ENCODE measurements at places on chromosomes 13 and 19.

DNA sequence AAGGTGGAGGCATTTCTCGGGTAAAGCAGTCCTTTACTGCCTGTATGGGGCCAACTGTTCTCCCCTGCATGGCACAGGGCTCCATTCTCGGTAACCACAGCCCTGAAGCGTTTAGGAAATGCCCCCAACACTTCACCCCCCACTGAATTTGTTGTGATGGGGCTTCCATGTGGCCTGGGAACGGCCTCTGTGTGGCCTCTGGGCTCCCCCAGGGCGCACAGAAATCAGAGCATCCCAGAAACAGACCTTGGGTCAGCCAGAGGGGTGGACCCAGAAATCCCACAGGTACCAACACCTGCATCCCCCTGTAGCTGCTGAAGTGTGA lies 153.7 kb upstream of the VSTM2B start:
- no peak for DNase-seq

DNA sequence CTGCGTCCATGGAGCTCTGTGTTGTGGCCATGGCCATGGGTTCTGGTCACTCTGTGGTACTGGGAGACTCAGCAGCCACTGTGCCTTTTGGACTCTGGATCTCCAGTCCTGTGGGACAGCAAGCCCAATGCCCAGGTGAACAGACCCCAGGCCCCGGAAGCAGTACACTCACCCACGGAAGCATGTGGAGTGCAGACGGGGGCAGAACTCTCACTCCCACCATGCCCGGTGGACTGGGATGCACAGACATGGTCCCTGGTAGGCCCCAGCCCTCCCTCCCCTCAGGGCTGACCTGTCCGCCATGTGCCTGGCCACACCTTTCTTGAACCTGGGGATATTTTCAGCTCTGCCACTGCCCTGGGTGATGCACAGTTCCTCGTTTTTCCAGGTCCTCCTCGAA lies 163.3 kb downstream of the URI1 start:
- DNase-seq: no peak

DNA sequence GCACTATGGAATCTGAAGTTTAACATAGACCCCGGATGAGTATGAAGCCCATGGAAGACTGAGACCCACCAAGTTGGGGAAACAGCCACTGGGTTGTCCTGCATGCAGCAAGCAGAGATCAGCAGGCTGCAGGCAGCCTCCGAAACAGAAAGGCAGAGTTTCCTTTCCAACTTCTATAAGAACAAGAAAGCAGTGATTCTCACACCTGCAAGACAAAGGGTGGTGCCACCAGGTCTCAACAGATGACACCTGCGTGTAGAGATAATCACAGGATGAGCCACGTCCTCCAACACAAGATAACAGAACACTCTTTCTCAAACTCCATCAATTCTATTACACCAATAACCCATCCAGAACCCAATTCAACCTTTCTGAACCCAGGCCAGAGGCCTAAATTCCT lies 457.9 kb downstream of the FOXO1 start:
- no peak for DNase-seq

GRCh38 chr13:33224686-33225085 lies 60.9 kb downstream of the STARD13 start:
- no peak for DNase-seq

GRCh38 chr19:47456721-47457474 lies 14.8 kb downstream of the SLC8A2 start:
- DNase-seq: no peak

DNA sequence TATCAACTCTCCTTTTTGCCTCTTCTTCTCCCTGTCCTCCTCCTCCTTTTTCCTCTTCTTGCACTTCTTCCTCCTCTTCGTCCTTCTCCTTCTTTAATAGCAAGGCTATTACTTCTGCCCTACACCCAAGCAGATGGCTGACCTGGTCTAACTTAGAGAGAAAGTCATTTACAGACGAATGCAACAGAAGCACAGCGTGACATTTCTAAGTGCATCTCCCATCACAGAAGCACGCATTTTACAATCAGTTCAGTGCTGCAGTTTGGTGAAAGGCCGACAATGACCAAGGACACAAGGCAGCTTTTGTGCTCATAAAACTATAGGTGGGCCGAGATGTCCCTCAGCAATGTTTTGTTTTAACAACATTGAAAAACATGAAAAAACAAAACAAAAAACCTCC lies 231.5 kb downstream of the FGF14 start:
- DNase-seq: no peak

DNA sequence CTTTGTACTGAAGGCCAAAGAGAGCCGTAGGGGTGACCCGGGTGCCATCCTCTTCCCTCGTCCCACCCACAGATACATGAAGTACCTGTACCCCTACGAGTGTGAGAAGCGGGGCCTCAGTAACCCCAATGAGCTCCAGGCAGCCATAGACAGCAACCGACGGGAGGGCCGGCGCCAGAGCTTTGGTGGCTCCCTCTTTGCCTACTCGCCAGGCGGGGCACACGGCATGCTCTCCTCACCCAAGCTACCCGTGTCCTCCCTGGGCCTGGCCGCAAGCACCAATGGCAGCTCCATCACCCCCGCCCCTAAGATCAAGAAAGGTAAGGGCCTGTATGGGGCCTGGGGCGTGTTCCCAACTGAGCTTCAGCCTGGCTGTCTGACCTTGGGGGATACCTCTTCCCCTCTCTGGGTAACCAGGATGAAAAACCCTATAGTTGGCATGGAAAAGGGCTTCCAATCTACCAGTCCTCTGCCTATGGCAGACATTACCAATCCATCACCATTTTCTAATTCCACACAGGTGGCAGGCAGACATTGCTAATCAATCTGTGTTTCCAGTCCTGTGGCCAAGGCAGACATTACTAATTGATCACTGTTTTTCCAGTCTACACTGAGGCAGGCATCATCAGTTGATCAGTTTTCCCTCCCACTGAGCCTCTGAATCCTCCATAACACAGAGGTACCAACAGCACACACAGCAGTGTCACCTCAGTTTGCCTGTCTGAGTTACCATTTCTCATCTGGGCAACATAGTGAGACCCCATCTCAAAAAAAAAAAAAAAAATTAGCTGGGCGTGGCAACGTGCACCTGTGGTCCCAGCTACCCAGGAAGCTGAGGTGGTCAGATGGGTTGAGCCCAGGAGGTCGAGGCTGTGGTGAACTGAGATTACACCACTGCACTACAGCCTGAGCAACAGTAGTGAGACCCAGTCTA lies 19.1 kb upstream of the WDR18 start:
- DNase-seq: no peak

GRCh38 chr13:20550799-20551198 lies 16.2 kb upstream of the IFT88 start:
- DNase-seq: no peak

- no peak for DNase-seq
Measured at GRCh38 chr19:33654840-33655508, 33.2 kb downstream of the CHST8 start.

- DNase-seq: no peak
Measured at GRCh38 chr19:46537136-46538097, 41.8 kb upstream of the PNMA8B start.

DNA sequence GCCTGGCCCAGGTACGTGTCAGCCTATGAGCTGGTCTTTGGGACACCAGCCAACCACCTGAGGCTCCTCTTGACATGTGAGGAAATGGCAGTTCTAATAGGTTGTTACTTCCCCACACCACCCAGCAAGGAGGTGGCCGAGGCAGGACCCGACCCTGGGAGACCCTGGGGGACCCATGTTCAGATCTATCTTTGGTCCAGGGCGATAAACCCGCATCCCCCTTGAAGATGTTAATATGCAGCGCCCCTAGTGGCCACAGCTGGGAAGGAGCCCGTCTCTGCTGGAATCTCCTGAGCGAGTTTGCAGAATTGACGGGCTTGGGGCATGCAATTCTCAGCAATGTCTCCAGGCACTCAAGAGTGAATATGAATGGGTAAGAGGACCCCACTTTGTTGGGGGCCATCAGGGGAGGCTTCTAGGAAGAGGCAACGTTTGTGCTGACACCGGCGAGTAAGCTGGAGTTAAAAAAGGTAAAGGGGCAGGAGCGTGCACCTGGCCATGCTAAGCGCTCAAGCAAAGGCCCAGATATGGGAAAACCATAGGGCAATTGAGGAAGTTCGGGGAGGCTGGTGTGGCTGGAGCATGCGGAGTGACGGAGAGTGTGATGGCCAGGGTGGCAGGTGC lies 1.5 kb upstream of the MYO1F start:
- DNase-seq: no peak

DNA sequence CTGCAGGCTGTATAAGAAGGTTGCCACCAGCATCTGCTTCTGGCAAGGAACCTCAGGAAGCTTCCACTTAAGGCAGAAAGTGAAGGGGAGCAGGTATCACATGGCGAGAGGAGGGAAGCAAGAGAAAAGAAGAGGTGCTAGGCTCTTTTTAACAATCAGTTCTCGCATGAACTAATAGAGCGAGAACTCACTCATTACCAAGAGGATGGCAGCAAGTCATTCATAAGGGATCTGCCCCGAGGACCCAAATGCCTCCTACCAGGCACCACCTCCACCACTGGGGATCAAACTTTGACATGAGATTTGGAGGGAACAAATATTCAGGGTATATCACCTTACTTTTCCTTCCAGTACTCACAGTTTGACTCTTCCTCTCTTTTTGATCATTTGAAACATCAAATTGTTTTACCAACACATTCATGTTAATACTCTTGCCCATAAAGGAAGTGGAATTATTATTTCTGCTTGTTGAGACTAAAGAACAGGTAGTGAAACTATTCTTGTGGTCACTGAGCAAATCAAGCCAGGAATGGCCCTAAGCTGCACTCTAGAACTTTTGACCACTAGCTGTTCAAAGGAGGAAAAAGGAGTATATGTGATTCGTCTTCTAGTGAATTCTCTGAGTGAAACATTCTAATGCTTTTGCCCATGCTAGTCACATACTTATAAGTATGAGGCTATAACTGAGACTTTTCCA lies 45.0 kb downstream of the LACC1 start:
- DNase-seq: no peak

DNA sequence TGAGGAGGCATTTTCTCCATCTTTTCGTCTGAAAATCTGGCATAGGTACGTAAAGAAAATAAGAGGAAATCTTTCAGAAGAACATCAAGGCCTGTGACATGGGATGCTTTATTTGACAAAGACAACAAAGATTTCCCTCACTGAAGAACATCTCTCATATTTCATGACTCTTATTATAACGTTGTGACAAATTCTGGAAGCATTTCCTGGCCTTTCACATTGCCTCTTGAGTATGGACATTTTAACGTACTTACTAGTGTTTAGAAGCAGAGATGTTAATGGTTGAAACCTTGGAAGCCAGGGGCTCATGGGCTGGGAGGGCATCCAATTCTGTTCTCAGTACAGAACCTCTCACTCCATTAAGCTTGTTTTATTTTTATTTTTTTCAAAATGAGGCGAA lies 210.8 kb downstream of the DCT start:
- no peak for DNase-seq

DNA sequence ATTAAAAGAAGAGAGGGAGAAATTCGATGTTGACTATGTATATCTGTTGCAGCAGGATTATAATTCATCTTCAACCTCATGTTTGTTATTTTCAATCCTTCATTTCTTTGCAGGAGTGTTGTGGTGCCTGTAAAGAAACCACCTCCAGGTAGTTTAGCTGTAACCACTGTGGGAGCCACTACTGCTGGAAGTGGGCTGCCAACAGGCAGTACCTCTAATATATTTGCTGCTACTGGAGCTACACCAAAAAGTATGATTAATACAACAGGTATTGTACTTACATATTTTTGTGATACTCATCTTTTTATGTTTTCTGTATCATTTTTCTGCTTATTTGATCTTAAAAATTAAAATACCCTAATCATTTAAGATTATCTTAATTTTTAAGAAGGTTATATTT lies 266.5 kb downstream of the NBEA start:
- DNase-seq: no peak

DNA sequence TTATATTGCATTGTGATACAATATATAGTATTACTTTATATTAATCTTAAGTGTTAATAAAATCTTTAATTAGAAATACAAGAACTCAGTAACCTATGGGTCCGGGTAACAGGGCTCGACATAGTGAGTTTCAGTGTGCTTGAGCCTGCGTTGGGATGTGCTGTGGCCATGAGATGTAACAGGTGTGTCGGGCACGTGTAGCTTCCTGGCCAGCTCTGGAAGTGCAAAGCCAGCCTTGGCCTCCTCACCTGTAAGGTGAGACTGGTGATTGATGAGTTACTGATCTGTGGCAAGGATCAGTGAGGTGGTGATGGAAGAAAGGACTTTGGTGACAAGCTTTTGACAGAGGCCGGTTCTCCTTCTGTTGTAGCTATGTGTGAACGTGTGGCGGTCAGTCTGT lies 19.2 kb downstream of the ATP4B start:
- DNase-seq: no peak

DNA sequence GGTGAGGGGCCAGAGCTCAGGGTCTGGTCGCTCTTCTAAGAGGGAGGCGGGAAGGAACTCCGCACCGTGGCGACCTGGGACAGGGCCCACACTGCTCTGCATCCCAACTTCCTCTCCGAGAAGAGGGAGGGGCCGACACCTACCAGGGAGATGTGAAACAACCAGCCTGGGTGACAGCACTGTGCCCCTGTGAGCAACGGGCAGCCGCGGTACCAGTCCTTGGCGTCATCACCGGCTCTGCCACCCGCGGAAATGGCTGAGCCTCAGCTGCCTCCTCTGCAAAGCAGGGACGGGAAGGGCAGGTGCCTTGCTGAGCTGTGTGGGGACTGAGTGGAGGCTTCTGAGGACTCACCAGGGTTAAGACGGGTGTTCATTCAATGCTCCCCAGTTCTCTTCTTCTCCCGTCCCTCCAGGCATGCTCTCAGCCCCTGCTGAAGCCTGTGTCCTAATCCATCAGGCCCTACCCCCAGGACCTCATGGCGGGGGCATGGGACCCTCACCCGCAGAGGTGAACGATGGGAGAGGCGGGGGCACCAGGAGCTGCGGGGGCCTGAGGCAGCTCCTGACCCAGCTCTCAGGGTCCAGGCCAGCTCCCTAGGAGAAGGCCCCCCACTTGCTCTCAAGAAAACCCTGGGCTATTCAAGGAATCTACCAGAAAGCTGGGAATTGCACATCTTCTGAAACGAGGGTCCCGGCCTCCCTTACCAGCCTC lies 9.3 kb downstream of the ZNF787 start:
- no peak for DNase-seq

GRCh38 chr13:24313439-24313838 lies 4.1 kb downstream of the C1QTNF9 start:
- no peak for DNase-seq

DNA sequence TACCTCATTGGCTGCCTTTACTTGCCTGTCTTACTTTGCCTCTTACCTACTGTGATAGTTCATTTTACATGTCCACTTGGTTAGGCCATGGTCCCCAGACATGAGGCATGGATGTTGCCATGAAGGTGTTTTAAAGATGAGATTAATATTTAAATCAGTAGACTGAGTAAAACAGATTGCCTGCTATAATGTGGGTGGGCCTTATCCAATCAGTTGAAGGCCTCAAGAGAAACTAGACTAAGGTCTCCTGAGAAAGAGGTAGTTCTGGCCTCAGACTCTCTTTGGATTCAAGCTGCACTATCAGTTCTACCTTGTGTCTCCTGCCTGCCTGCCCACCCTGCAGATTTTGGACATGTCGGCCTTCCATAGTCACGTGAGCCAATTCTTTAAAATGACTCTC lies 26.1 kb downstream of the ADGRE3 start:
- DNase-seq: no peak

GRCh38 chr19:35061583-35062373 lies 20.3 kb downstream of the HPN start:
- no peak for DNase-seq

All from DMS 273 treated with DMSO at 0.1 percent for 48 hours (cell line).